Stimulated activated CD4-positive, alpha-beta T cell treated with anti-CD3 and anti-CD28 coated beads, Interleukin-12 subunit alpha, Interleukin-12 subunit beta, amount 100 ng/mL, for 48 hours (primary cell): ENCODE measurements at places on chromosomes 1 and 21.

DNA sequence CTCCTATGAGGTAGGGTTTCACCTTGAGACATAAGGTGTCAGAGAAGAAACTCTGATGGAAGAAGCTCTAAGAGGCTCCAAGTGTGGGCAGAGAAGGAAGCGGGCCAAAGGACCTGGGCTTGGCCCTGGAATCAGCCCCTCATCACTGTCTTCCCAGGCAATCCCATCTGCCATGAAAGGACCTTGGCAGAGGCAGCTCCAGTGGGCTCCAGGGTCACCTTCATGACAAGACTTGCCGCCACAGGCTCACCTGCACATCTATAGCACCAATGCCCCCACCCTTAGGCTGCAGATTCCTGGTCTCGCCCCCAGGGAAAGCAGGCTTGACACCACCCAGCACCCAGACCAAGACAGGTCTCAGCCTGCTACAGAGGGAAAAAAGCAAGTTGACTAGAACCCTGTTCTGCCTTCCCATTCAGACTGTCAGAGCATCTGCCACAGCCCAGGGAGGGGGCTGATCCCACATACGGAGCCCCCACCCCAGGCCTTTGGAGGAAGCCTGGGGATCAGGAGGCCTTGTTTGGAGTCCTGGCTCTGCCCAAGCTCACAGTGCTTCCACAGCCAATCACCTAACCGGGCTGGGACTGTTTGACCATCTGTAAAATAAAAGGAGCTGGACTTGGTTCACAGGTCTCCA, 490 bp upstream of the FAM110D start:
- DNase-seq = no peak

- no peak for DNase-seq
Measured at GRCh38 chr1:160053548-160054365, 16.2 kb downstream of the KCNJ10 start.

- DNase-seq = no peak
Measured at GRCh38 chr1:93638307-93638847, 43.3 kb downstream of the BCAR3 start.

DNA sequence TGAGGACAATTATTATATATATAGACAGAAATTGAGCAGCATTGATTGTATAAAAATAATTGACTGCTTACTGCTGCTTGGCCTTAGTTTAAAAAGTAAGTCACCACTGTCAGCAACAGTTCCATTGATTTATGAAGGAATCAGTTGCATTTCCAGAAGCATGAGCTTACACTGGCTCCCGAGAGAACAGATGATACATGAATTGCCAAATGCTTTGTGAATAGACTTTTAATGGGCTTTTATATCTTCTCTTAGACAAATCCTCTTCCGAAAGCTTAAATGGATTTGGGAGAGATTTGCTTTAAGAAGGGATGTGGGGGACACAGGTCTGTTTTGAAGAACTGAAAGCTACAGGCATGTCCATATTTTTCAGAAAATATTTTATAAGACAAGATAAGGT, 7.5 kb downstream of the FHAD1 start:
- DNase-seq = no peak

GRCh38 chr1:194705123-194705854, 1518.9 kb upstream of the B3GALT2 start:
- no peak for DNase-seq

- no peak for DNase-seq
Measured at GRCh38 chr21:22710721-22711120, 1712.5 kb downstream of the NCAM2 start.

- DNase-seq = peak; percentile 73
Measured at GRCh38 chr1:39183503-39184353, 20.8 kb upstream of the MACF1 start.

GRCh38 chr1:46535063-46535462, 16.4 kb downstream of the KNCN start:
- DNase-seq = peak; percentile 11

GRCh38 chr1:21495225-21495820, 13.9 kb upstream of the ALPL start:
- DNase-seq = no peak

GRCh38 chr1:206049919-206050600, 2.9 kb upstream of the RHEX start:
- DNase-seq = no peak

- DNase-seq = no peak
Measured at GRCh38 chr1:179310721-179311120, 17.1 kb downstream of the SOAT1 start.

GRCh38 chr1:242017580-242018233, 18.8 kb upstream of the MAP1LC3C start:
- no peak for DNase-seq

DNA sequence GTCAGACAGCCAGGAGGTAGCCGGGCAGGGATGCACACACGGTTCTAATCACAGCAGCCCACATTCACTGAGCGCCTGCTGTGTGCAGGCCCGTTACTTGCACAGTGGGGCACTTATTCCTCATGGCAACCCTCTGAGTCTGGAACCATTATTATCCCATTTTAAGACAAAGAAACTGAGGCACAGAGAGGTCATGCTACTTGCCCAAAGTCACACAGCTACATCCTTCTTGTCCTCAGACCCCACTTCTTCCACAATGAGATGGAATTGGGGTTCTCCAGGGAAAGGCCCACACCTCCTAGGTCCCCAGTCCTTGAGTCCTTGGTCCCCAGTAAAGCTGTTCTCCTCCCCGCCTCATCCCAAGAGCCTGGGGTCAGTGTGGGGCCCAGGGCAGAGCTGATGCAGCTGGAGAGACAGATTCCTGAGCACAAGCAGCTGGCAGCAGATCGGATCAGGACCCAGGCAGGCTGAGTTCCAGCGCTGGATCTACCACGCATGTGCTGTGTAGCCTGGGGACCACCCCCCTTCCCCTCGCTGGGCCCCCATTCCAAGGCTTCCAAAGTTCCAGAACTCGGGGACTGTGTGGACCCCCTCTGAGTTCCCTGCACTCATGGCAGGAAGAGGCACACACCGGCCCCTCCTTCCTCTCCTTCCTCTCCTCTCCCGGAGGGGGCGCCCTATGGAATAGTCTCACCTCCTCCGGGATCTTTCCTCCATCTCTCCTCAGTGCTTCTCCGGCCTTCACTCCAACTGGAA, 393.4 kb downstream of the MATN1 start:
- DNase-seq = no peak

- no peak for DNase-seq
Measured at GRCh38 chr1:92653605-92654381, 131.1 kb downstream of the EVI5 start.
